ENCODE measurements at places on chromosomes 5 and 9.

GRCh38 chr9:70588999-70589398, 174.5 kb upstream of the KLF9 start:
- no peak for DNase-seq

DNA sequence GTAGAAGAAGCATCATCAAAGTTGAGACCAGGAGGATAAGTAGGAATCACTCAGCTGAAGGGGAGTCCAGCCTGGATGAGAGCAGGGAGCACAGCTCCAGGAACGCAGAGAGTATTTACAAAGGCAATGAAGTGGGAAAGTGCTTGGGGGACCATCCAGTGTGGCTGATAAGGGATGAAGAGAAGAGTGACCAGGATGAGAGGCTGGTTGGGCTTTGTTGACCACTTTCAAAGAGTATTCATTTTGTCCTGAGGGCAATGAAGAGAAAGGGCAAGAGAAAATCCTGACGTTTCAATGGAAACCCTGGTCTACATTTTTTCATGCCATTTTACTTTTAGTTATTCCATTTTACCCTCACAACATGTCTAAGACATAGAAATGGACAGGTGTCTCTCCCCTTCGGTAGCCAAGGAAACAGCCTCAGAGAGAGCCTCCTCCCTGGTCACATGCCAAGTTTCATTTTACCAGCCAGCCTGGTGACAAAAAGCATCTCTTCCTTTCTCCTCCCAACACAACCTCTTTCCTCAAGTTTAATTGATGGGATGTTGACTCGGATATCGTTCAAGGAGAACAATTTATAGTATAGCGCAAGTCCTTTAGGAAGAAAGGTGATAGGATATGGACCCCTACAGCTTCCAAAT, 492.7 kb upstream of the CLINT1 start:
- no peak for DNase-seq

- no peak for DNase-seq
Measured at GRCh38 chr5:155696362-155696761, 630.6 kb upstream of the SGCD start.

DNA sequence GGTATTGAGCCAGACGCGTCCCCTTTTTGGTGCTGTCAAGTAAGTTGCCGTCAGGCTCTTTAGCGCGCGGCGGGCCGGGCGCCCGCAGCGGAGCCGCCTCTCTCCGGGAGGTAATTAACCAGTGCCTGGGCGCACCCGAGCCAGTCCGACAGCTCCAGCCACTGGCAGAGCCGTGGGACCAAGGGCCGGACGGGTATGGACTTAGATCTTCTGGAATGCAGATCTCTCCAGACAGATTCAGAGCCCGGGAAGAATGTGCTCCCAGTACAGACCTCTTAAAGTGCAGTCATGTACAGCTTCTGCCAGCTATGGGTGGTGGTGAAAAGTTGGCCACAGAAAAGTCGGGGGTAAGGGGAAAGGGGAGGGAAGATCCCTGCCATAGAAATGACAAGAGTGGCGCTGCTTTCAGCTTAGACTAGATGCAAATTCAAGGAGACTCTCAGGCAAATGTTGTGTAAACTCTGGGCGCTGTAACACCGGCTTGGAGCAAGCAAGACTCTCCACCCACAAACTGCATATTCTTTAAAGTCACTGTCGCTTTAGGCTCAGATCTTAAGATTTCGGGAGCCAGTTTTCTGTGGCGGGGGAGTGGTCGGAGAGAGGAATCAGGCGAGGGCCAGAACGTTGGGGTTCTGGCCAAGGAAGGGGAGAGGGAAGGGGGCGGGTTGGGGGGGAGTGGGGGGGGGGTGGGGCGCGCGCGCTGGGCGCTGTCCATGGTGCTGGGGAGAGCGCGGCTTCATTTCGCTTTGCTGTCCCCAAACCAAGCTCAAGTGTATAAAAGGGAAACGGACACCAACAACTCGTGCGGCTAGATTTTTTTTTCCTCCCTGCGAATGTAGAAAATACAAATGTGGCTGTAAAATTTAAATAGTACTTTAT, 29.2 kb downstream of the NR2F1 start:
- DNase-seq = no peak

Measured in stimulated activated CD4-positive, alpha-beta T cell treated with anti-CD3 and anti-CD28 coated beads, Interleukin-1b, Interleukin-23, amount 100 ng/mL, for 48 hours (primary cell).